ENCODE measurements at places on chromosomes 5 and 9. TPM values are rescaled to one million over a fixed set of nuclear protein-coding genes. Genes with fewer than 3 reads are reported as not detected.

Gene CARTPT
- not detected for total RNA-seq

Gene FOXD4L3
- not detected for total RNA-seq

Gene C9orf50
- total RNA-seq, result not detected

DNA sequence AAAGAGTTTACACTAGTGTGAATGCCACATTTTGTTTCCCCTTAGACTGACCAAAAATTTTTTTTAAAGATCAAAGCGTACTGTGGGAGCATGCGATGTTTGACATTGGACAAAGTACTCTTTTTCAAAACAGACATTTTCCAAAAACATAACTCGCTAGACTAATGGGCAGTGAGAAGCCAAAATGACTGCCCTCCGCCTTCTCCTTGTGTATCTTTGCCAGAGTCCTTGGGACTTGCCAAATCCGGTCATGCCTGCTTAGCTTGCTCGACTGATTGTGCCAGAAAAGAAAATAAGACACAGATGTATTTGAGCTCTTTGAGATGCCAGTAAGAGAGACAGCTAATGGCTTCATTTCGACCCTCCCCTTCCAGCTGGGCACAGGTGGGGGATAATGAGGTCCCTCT is 157.5 kb downstream of the MAPKAP1 start:
- no peak for DNase-seq
